NCI-H1417 (cell line): ENCODE measurements at places on chromosomes 12 and 14.

DNA sequence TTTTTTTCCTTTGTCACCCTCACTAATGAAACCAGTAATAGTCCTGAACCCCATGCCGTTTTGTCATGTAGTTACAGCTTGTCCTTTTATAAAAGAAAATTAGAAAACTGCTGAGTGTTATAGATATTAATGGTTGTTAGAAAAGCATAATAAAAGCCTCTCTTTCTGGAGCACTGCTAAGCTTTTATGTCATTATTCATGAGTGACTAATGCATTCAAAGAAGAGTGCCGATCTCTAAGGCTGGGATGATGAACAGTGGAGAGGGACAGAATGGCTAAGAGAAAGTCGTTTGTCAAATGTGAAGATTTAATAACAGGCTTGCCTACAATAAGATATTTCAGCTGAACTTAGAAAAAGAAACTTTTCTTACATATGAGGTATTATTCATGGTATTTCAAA is 121.6 kb downstream of the MGAT4C start:
- DNase-seq: no peak

DNA sequence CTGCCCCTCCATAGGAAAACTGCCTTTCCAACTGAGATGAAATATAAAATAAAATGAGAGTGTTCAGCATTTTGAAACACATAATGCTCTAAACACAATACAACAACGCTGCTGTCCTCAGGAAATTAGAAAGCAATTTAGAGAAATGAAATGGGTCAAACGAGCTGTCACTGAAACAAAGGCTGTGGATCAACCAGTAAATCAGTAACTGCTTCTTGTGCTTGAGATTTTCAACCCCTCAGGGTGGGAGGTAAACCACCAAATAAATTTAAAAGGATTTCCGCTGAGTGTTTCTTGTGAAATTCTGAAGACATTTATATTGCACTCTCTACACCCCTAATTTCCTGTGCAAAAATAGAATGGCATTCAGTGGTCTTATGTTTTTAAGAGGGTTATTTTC is 657.1 kb upstream of the SEL1L start:
- DNase-seq: no peak

DNA sequence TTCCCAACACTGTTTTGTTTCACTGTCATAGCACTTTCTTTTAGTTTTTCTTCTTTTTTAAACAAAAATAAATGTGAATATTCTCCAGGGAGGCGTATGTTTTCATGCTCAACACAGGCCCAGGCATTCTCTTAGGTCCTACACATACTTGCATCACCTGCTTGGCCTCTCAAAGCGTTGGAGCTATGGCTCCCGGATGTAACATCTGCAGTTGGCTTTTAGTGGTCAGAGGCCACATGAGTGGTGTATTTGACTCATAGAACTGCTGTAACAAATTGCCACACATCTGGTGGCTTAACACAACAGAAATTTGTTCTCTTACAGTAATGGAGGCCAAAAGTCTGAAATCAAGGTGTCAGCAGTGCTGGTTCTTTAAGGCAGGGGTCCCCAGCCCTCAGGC is 44.6 kb upstream of the VRK1 start:
- DNase-seq: no peak

DNA sequence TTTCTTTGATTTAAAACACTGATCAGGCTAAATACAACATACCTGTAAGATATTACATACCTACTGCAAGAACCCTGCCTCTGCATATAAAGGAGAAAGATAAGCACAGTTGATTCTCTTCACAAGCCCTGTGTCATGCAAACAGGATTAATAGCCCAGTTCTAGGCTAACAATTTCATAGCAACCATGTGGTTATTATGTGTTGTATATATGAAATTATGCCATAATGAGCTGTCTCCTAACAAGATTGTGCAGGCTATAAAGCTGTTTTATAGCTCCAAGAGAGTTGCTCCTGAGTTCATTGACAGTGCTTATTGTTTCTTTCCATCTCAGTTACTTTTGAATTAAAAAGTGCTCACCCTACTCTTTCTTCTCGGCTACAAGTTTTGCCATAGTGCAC is 609.3 kb downstream of the DIO2 start:
- no peak for DNase-seq

DNA sequence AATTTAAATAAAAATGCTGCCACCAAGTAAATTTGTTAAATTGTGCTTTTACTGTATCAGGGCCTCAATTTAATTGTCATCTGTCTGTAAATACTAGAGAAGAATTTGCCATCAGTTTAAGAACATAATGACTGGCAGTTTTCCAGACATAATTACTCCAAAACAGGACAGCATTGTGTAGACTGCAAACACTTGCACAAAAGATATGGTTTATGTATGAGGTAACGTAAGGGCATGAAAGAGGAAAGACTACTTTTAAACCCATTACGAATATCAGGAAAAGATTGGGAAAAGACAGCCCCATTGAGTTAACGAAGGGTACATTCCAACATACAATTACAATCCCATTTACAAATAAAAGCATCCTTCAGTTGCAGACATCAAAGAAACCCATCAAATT is 59.8 kb upstream of the KRR1 start:
- peak; percentile 73 for DNase-seq

GRCh38 chr14:77593501-77593961 is 22.9 kb downstream of the SPTLC2 start:
- no peak for DNase-seq

- DNase-seq: no peak
These were observed 193.9 kb downstream of the GPHN start for GRCh38 chr14:66701813-66702212.
